ENCODE measurements at places on chromosomes 16 and 17. TPM values are rescaled to one million over a fixed set of nuclear protein-coding genes. Genes with fewer than 3 reads are reported as not detected.

Gene IRX3
- total RNA-seq = 68.4 TPM

Gene KRT40
- not detected for total RNA-seq

Gene SYT17
- total RNA-seq = under 0.01 TPM

Gene ANKFN1
- 0.72 TPM for total RNA-seq

Gene CCL5
- 0.36 TPM for total RNA-seq

Gene TMEM235
- total RNA-seq = not detected

Gene EFCAB5
- 0.29 TPM for total RNA-seq

Gene HOXB1
- not detected for total RNA-seq

Gene SYNGR2
- total RNA-seq = 3.3 TPM

Gene PLLP
- under 0.01 TPM for total RNA-seq

Gene KCTD19
- total RNA-seq = not detected

Gene SRRM2
- 56.8 TPM for total RNA-seq

Gene TEKT5
- total RNA-seq = 0.29 TPM

Gene NUDT21
- total RNA-seq = 64.5 TPM

Gene GCGR
- total RNA-seq = not detected

Gene GPRC5B
- total RNA-seq = 1.2 TPM

Gene PIK3R5
- total RNA-seq = 0.36 TPM

Gene TMEM106A
- total RNA-seq = 5.6 TPM

Gene JUP
- 18.0 TPM for total RNA-seq

Gene CCL14
- total RNA-seq = not detected

Gene BCAR1
- 66.9 TPM for total RNA-seq

Gene CCDC154
- 0.36 TPM for total RNA-seq

Gene ATAD5
- 1.8 TPM for total RNA-seq

Gene NOS2
- total RNA-seq = not detected

Gene PLA2G10
- total RNA-seq = not detected

Gene AHSP
- not detected for total RNA-seq

Gene CAPN15
- total RNA-seq = 25.3 TPM

Gene ADAMTS18
- total RNA-seq = not detected

Gene SHISA9
- total RNA-seq = under 0.01 TPM

Gene CSF3
- total RNA-seq = not detected

Gene CCL18
- total RNA-seq = 0.36 TPM

Gene ABCC3
- total RNA-seq = 12.4 TPM

Gene CCL4
- total RNA-seq = 0.36 TPM

Gene MYH2
- total RNA-seq = not detected

Gene TMEM204
- total RNA-seq = 8.3 TPM

Gene OTOP3
- total RNA-seq = not detected

Gene BAHCC1
- 11.2 TPM for total RNA-seq

Gene GRIN2C
- total RNA-seq = 0.29 TPM

Gene NF1
- total RNA-seq = 67.0 TPM

Gene P2RX1
- not detected for total RNA-seq

Gene MEOX1
- total RNA-seq = not detected

Gene TOX3
- not detected for total RNA-seq

Gene CNTNAP1
- total RNA-seq = 18.6 TPM

Gene RNF222
- total RNA-seq = not detected

Gene PSMC3IP
- total RNA-seq = 1.8 TPM

Gene NR1D1
- 5.1 TPM for total RNA-seq

Gene AOC2
- 0.72 TPM for total RNA-seq

Gene NUPR1
- total RNA-seq = 27.9 TPM

Gene DNAI2
- not detected for total RNA-seq

Measured in osteoblast (primary cell).